ENCODE measurements at places on chromosomes 5 and 9.
A peak's percentile ranks its signal among the peaks of the same experiment; 100 is the strongest.

GRCh38 chr9:89278997-89279739 is 31.8 kb upstream of the CKS2 start:
- peak; percentile 46 for DNase-seq

- no peak for DNase-seq
Measured at GRCh38 chr9:120187758-120188157, 392.2 kb downstream of the CDK5RAP2 start.

DNA sequence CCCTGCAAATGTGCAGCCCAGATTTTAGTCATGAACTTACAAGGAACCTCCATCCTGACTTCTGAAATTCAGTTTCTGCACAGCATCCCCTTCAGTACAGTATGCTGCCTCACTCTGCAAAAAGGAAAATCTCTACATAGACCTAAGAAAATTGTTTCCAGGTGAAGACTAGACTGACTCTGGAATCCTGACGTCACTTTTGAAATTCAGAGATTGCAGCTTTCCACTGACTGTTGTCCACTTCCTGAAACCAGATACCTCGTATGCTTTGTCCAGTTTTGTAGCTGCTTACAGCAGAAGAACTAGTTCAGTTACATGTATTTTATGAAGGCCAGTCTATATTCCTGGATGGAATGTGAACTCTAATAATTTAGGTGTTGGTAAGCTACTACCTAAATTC is 629.3 kb upstream of the ST8SIA4 start:
- no peak for DNase-seq

- no peak for DNase-seq
Measured at GRCh38 chr5:77353251-77353650, 138.9 kb downstream of the WDR41 start.

- no peak for DNase-seq
Measured at GRCh38 chr9:104923740-104924139, 4.2 kb downstream of the ABCA1 start.

GRCh38 chr5:171397190-171397589 is 9.5 kb downstream of the NPM1 start:
- no peak for DNase-seq

- no peak for DNase-seq
Measured at GRCh38 chr5:113162770-113163169, 186.2 kb downstream of the DCP2 start.

- DNase-seq = no peak
Measured at GRCh38 chr5:178318893-178319292, 86.3 kb upstream of the PHYKPL start.

All from CD4-positive, alpha-beta T cell treated with Interleukin-12 subunit alpha and Interleukin-12 subunit beta, for 1 hour (primary cell).